ENCODE measurements at places on chromosomes 7 and 10.

GRCh38 chr10:133313192-133313591 is 4.5 kb downstream of the ZNF511 start:
- DNase-seq, result no peak

DNA sequence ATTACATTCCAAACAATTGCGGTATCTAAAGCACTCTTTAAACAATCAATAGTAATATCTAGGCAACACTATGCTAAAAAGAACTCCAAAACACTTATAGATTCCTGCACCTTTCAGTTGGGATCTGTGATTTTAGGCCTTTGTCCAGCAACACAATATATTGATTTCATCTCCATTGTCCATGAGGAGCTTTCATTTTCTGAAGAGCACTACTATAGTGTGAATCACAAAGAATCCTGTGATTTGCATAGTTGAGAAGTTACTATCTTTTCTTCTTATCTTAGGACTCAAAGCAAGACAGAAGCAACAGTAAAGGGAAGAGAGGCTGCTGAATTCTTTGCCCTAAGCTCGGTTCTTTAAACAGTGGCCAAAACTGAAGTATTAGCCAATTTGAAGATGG is 846.8 kb downstream of the IPMK start:
- DNase-seq, result no peak

GRCh38 chr7:129569811-129570215 is 41.7 kb upstream of the NRF1 start:
- peak; percentile 98 for DNase-seq

DNA sequence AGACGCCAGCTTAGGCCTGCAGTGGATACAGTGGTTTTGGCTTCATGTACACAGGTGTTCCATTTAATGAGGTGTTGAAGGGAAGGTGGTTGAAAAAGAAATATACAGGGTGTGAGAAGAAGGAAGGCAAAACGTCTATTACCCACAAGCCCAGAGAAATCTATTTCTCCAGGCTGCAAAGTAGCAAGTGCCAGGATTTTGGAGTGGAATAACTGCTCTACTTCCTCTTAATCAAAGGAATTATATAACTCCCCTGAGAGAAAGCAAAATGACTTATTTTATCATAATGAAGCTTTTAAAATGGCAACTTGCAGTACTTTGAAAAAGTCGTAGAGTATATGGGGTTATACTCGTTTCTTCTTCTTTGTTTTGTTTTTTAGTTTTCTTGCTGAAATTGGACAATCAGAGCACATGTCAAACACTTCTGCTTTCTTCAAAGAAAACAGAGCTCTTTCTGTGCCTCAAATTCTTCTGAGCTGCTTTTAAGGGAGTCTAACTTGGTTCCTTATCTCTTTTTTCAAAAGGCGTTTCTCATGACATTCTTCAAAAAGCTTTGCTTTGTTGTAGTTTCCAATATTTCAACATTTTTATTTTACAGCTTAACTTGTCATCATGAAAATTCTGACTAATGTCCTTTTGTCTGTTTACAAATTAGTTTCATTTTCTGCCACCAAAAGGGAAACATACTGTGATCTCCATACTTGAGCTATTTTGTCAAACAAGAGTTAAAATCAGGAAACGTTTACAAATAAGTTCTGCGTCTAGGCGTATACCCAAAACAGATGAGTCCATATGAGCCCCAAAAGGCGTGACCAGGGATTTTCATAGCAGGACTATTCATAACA is 289.7 kb downstream of the FRMD4A start:
- DNase-seq, result no peak

- no peak for DNase-seq
These were observed 13.0 kb downstream of the ATAD1 start for GRCh38 chr10:87804939-87805569.

GRCh38 chr7:158028971-158029370 is 558.7 kb downstream of the PTPRN2 start:
- DNase-seq, result no peak

- no peak for DNase-seq
These were observed 19.1 kb downstream of the DNAJB6 start for GRCh38 chr7:157355784-157356511.

DNA sequence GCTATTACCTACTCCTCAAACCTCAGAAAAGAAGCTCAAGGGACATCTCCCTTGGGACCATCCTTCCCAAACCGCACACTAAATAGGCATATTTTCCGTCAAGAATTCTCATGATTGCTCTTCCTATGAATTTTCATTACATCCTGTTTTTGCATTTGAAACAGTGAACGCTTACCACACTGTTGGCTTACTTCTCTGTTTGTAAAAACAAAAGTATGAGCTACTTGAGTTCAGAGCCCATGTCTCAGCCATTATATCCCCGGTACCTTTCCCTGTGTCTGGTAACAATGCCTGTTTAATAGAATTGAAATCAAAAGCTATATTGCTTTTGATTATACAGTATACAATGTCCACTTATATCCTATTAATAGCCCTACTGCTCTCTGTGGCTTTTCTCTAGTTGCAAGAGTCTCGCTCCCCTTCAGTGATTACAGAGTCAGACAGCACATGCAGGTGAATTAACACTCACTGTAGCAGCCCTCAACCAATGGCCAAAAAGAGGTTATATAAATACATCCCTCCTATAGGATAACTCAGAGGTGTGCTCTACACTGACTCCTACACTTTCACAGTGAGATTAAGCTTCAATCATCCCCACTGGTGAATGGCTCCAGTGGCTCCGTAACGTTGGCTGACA is 264.4 kb downstream of the SORCS1 start:
- no peak for DNase-seq

DNA sequence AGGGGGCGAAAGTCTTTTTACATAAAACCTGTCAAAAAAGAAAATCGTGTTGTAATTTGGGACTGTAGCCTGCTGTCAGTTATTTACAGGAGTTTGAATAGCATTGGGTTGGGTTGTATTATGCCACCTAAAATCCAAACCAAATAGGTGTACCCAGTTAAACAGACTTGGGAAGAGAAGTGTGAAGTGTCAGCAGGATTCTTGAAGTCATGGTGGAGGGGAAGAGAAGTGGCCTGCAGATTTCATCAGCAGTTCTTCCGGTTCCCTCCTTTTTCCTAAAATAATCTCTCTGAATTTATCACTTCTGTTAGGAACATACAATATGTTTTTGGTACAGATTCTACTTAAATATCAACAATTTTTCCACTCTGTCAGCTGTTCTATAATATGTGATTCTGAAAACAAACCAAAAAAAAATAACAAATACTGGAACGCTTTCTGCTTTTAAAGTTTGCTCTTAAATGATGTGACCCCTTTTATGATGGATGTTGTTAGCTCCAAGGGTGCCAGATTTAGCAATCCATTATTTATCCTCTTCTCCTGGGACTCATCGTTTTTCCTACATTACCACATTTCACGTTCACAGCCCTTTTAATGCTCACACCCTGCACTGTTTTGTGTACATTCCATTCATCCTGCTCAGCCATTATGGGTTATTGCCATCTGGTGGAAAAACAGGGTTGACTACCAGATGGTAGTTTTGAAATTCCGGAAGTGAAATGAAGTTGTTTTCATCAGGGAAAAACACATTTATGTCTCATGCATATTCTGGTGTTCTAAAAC is 18.7 kb upstream of the ARHGAP12 start:
- peak; percentile 73 for DNase-seq

DNA sequence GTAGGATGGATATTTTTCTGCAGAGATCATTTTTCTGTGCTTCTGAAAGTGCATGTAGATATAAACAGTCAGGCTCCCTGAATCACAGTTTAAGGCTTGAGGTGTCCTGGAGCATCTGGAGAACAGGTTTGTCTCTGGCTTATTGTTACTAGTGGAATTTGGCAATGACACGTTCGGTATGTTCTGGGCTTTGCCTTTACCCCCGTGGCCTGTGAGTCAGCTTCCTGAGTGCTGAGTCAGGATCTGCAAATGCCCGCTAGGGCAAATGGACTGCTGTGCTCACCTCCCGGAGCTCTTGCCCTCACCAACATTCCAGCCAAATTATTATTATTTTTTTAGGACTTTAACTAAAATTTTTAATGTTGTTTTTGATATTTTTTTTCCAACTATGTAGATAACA is 192.5 kb upstream of the PRSS1 start:
- DNase-seq, result peak; percentile 99

DNA sequence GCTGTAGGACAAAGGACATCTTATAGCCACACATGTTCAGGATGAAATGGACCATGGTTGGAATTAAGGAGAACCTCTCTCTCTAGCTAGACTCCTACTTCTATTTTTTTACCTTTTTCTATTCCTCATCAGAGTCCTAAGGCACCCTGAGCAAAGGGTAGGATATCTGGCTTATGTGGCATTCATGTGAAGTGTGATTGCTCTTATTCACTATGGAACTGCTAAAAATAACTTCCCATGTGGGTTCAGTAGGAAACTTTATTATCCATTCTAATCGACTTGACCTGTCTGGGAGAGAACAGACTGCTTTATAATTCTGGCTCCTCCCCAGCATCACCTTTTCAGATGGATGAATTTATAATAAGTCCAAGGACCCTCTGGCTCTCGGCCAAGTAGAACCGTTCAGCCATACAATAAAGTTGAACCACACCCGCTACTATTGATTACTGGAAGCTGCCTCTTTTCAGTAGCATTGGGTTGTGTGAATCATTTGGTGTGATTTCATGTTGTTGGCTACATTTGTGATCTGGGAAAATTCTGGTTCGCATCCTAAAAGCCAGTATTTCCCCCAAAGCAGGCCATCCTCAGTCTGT is 117.5 kb downstream of the NRF1 start:
- DNase-seq, result no peak

- DNase-seq, result no peak
These were observed 19.7 kb downstream of the MBL2 start for GRCh38 chr10:52752801-52753445.

DNA sequence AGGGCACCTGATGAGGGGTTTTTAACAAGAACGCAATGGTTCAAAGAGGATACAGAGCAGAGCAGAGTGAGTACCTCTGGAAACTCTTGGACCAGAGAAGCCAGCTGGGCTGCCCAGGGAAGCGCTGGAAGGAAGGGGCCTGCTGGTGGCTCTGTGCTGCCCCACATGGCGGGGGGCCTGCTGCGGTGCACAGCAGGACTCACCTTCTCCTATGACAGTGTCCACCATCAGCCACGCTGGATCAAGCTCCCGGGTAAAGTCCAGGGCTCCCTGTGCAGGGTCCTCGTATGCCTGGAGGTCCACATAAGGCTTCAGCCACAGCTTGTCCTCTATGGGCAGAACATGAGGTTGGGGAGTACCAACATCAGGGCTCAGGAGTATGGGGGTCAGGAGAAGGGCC is 12.5 kb downstream of the EPHA1 start:
- no peak for DNase-seq

DNA sequence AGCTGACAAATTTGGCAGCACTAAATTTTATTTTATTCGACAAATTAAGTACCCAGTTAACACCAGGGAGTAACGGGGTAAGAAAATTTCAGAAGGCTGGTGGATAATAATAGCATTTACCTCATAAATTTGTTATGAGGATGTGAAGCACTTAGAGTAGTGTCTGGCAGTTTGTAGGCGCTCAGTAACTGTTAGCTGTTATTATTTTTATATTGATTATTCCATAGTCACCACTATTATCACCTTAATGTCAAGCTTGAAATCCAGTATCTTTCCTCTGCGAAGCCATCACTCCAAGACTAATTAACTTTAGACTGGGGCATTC is 563 bp upstream of the COA1 start:
- DNase-seq, result no peak

DNA sequence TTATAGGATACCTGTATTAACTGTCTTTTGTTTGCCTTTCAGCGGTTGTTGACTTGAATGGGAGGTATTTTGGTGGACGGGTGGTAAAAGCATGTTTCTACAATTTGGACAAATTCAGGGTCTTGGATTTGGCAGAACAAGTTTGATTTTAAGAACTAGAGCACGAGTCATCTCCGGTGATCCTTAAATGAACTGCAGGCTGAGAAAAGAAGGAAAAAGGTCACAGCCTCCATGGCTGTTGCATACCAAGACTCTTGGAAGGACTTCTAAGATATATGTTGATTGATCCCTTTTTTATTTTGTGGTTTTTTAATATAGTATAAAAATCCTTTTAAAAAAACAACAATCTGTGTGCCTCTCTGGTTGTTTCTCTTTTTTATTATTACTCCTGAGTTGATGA is 26.6 kb downstream of the RBM17 start:
- DNase-seq, result no peak

- DNase-seq, result peak; percentile 62
These were observed 344.9 kb upstream of the CHRM2 start for GRCh38 chr7:136523571-136523970.

DNA sequence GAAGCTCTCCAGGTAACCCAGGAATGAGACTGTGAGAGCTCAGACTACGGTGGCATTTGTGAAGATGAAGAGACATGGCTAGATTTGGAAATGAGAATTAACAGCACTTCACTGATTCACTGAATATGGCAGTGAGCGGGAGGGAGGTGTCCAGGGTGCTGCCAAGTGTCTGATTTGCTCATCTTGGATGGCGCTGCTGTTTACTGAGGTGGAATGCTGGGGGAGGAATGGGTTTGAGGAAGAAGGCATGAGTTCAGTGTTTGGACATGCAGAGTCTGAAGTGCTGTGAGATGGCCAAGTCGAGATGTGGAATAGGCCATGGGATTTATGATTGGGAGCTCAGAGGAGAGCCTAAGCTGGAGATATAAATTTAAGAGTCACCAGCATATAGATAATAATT is 437.1 kb upstream of the NPVF start:
- no peak for DNase-seq

GRCh38 chr10:113175176-113175575 is 225.1 kb downstream of the TCF7L2 start:
- DNase-seq, result no peak

DNA sequence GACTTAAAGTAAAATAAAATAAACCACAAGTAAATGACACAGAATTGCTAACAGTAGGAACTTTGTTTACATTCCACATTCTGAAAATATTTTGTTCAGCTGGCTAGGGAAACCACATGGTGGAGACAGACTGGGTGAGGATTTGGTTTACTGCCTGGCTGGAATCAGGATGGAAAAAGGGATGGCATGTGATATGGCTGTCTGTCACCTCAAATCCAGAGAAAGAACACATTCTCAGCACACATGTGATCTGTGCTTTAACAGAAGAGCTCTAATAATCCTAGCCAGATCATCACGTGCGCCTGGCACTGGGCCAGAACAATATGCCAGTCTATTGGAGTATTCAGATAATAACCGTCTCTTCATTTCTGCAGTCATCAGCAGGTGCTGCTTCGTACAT is 90.9 kb upstream of the PIP4K2A start:
- DNase-seq, result peak; percentile 71

DNA sequence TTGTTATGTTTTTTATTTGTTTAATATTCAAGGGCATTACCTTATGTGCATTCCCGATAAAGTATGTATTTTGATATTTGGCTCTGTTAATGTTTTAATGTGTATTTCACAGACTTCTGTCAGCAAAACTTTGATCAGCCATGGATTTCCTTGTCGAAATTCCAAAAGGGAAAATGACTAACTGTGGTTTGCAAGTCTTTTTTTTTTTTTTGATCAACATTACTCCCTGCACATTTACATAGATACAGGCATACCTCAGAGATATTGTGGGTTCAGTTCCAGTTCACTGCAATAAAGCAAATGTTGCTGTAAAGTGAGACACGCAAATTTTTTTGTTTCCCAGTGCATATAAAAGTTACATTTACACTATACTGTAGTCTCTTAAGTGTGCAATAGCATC is 351.9 kb downstream of the CXCL12 start:
- peak; percentile 67 for DNase-seq

- no peak for DNase-seq
These were observed 7.7 kb downstream of the FRG2B start for GRCh38 chr10:133618851-133619250.

All from M059J (cell line).